ENCODE measurements at places on chromosomes 5 and 9.

- DNase-seq = no peak
Observed at GRCh38 chr5:135235551-135236227, 163.3 kb downstream of the MACROH2A1 start.

GRCh38 chr5:178685386-178686059 lies 44.9 kb downstream of the ZNF354A start:
- no peak for DNase-seq

- no peak for DNase-seq
Observed at GRCh38 chr5:76441101-76441500, 38.0 kb downstream of the IQGAP2 start.

DNA sequence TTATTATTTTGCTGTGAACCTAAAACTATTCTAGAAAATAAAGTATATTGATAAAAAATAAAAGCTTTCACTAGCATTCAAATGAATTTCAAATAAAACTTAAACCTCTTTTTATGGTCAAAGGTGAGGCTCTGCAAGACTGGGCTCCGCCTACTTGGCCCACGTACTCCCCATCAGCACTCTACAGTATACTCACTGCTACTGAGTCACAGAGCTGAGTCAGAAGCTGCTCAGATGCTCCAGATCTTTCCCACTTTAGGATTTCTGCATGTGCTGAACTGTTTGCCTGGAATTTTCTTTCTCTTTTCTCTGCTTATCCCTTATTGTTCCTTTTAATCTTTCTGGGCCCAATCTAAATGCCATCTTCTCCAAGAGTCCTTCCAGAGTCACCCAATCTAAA lies 331.9 kb upstream of the CCNG1 start:
- DNase-seq = no peak

- DNase-seq = peak; percentile 14
Observed at GRCh38 chr5:73596705-73597328, 29.2 kb upstream of the ARHGEF28 start.

DNA sequence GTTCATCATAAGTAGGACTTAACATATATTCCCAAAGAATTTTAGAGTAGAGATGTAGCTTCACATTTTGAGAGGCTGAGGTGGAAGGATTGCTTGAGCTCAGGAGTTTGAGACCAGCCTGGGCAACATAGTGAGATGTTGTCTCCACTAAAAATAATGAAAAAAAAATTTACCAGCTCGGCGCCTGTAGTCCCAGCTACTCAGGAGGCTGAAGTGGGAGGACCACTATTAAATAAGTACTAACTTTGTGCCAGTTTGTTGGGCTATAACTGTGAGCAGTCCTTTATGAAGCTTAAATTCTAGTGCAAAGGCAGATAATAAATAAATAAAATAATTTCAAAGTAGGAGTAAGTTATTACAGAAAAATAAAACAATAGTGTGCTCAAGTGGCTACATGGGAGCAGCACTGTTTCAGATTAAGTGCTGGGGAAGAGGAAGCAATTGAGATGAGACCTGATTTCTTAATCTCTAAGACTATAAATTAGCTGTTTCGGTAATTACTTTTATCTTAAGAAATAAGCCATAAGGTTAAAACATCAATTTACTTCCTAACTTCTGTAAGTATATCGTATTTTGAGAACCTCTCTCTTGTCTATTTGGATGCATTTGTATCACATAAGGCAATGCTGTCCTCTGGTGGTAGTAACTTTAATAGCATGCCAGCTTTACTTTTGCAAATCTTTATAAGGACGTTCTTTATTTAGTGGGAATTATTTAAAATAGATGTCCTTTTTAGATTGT lies 98.9 kb downstream of the CSNK1G3 start:
- peak; percentile 77 for DNase-seq

DNA sequence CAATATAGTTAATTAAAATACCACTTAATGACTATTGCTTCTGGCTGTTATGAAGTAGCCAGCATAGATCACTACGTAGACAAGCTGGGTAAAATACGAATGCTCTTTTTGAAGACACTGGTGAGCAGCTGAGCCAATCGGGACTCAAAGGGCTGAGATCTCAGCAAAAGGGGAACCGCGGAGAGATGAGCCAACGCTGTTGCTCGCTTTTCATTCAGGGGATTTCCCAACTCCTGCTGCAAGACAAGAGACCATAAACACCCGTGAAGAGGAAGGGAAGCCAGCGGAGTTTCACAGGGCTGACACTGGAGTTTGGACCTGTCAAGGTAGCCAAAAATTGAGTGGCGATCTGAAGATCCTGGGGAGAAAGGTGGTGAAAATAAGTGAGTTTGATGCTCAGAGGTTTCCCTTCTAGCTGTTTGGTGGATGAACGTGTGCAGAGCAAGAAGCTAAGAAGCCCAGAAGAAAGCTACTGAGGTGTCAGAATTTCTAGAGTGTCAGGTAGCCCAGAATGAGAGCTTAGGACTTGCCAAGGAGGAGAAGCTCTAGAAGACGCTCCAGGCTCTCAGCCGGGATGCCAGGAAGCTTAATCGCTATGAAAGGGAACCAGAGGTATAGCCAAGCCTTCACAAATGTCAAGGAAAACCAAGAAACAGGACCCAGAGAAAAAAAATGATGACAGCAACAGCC lies 79.6 kb upstream of the RNU6ATAC start:
- peak; percentile 91 for DNase-seq

GRCh38 chr9:134236001-134236421 lies 71.6 kb upstream of the RNU6ATAC start:
- no peak for DNase-seq

DNA sequence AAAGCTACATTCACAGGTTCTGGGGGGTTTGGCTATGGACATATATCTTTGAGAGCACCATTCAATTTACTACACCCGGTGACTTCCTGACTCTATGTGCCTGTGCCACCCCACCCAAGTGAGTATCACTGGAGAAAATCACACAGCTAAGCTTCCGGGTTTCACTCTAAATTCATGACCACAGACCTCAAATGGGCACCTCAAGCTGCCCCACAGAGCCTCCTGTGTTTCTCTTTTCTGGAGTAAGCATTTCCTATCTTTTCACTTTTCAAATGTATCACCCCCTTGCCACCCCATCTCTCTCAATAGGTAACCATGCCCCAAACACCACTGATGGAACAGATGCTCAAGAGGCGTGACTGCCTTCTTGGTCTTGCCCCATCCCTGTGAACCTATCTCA lies 49.2 kb upstream of the NEK6 start:
- DNase-seq = peak; percentile 42

- no peak for DNase-seq
Observed at GRCh38 chr5:64331597-64332277, 166.1 kb downstream of the RNF180 start.

DNA sequence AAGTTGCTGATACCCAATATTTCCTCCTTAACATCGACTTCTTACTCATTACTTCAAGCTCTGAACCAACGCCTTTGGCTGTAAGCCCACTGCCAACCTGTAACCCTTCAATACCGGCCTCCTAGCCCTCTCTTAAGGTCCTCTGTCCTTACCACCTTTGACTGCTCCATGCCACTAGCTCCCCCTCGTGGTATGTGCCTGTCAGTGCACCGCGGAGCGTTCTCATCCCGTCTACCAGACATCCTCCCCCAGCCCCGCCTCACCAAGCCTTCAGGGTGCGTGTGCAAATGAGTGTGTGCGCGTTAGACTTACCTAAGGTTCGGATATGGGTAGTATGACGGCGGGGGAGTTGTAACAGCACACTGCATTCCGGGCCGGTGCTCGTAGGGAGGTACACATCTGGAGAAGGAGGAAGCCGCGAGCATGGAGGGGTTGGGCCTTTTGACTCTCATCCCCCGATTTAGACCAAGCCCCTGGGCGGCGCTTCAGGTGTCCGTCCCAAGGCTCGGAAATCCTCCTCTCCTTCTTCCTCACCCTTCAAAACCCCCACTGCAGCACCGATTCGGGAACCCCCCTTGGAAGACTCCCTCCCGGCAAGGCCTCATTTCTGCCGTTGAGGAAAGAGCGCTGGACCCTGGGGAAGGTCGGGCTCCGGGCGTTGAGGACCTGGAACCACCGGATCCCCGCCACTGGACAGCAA lies 2.8 kb upstream of the MYORG start:
- DNase-seq = peak; percentile 91

DNA sequence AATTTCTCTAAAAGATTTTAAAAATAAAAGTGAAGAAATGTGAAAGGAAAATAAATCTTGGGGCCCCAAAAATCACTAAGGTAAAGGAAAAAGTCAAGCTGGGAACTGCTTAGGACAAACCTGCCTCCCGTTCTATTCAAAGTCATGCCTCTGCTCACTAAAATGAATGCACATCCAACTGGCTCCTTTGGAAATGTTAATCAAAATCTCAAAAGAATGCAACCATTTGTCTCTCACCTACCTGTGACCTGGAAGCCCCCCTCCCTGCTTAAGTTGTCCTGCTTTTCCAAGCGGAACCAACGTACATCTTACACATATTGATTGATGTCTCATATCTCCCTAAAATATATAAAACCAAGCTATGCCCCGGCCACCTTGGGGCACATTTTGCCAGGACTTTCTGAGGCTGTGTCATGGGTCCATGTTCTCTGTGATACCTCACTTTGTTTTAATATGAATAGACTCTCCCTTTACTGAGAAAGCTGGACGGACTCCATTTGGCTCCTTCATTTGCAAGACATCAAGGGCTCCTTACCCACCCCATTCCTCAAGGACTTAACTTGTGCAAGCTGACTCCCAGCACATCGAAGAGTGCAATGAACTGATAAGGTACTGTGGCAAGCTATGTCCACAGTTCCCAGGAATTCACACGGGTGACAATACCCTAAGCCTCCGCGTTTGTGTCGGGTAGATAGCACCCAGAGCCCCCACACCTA lies 164.3 kb downstream of the SMC2 start:
- no peak for DNase-seq

DNA sequence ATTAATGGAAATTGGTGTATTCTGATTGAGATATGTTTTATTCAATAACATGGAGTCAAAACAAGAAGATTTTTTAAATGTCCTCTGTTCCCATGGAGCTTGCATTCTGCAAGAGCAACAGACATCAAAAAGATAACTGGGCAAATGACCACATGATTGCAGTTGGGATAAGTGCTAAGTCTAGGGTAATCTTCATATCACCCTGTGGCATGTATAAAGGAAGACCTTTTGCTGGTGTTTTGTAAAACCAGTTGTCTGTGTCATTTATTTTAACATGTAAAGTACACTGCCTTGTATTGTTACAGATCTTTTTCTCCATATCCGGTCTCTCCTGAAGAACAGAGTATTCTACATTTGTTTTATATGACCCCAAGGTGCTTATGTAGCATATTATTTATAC lies 44.0 kb downstream of the PTCD2 start:
- DNase-seq = no peak

DNA sequence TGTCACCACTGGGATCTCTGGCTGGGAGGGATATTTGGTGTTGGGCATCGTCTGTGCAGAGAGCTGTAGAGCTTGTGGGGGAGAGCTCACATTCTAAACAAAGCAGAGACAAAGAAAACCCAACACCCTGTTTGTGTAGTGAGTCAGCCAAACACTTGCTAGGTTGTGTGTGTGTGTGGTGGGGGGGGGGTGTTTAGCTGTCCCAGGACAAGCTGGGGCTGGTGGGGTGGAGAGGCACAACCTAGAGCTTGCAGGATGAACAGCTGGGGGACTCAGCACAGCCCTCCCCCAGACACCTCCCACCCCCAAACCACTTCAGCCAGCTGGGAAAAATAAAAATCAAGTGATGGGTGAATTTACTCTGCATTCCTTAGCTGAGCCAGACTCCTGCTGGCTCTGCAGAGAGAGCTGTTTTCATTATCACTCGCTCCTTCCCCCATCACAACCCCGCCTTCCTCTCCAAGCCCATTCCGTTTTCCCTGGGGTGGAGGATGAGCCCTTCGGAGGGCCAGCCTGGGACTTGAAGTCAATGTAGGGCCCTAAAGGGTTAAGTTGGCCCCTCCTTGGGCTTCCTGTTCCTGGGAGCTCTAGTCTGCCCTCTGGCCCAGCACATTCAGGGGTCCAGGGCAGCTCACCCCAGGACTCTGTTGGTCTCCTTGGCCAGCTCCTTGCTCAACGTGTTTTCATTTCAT lies 2.6 kb downstream of the OLFML2A start:
- no peak for DNase-seq

GRCh38 chr9:116859763-116860162 lies 172.7 kb downstream of the TRIM32 start:
- no peak for DNase-seq

GRCh38 chr5:14557791-14558415 lies 23.7 kb upstream of the OTULINL start:
- DNase-seq = no peak

DNA sequence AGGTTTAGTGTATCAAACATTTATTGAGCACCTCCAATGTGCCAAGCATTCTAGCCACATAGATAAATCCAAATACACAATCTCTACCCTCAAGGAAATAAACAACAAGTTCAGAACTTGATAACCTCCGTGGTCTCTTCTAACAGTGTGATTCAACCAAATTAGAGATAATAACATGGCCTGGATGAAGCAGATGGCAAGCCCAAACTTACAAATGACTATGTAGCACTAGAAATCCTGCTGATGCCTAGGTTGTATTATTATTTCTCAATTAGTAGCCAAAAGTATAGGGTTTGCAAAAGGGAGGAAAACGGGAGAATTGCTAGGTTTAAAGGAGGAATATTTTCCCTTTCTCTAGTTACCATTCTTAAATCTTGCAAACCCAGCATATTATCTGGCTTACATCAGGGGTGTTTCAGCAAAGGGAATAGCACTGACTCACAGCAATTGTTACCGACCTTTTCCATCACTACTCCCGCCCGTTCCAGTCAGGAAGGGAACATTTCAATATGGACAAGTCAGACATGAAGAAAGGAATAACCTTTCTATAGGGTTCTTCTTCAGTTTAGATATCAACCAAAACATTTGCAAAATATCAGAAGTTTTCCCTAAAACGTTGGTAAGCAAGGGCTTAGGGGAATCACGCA lies 2.3 kb downstream of the DPYSL3 start:
- no peak for DNase-seq

DNA sequence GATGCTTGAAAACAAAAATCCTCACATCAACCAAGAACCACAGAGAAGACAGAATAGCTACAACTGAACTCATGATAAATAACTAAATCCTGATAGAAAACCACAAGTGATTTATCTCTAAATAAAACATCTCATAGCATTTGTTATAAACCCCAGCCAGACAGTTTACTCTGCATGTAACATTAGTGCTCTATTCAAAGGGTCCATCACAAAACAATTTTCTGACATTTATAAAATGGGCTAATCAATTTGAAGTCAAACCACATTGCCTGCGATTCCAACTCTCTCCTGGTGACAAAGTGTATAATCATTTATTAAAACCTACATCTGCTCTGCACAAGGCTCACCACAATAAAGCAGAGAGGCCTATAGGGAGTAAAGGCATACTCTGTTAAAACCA lies 49.8 kb downstream of the UIMC1 start:
- DNase-seq = no peak

GRCh38 chr9:70398145-70398556 lies 16.3 kb downstream of the KLF9 start:
- DNase-seq = peak; percentile 81
